DMS153 (cell line): ENCODE measurements at places on chromosomes 16 and 17.

GRCh38 chr17:78694805-78695531, 87.1 kb downstream of the CYTH1 start:
- DNase-seq, result no peak

DNA sequence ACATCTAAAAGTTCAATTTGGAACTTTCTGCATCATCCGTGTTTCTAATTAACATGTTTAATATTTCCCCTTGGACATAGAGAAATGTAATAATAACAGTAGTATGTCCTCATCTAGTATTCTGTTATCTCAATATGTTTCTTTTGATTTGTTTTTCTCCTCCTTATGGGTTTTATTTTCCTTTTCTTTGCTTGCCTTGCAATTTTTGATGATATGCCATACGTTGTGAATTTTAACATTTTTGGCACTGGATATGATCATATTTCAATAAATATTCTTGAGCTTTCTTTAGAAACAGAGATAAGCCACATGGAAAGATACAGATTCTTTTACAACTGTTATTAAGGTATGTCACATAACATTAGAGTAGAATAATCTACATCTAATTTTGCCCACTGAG, 1316.2 kb downstream of the CDH8 start:
- DNase-seq, result no peak

- no peak for DNase-seq
Measured at GRCh38 chr17:64230791-64231408, 32.2 kb downstream of the TEX2 start.

DNA sequence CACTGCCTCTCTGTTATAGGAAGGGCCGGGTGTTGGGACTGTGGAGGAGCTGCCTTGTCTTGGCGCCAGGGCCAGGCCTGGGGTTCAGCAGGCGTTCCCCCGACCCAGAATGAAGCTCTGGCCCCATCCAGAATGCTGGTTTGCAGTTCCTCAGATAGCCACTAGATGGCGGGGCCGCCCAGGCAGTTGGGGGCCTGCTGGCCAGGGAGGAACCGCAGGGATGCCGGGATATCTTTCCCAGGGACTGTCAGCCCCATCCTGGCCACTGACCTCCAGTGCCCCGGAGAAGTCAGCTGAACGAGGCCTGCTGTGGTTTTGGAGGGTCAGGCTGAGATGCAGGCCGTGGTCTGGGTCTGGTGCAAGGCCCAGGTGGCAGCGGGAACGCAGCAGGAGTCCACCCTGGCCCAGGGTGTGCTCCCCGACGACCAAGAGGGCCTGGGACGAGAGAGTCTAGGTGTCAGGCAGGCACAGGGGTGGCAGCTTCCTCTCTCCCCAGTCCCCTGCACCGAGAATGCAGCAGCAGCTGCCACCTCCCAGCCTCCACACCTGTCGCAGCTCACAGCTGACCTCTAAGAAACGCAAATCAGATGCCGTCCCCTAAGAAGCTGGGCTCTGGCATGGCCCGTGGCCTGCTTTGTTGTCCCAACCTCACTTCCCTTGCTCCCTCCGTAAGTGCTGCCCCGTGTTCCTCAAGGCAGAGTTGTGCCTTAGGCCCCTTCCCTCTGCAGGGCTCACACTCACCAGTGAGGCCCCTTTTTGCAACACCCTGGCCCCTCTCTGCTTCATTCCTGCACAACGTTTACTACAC, 51.2 kb downstream of the RMI2 start:
- DNase-seq, result peak; percentile 44

DNA sequence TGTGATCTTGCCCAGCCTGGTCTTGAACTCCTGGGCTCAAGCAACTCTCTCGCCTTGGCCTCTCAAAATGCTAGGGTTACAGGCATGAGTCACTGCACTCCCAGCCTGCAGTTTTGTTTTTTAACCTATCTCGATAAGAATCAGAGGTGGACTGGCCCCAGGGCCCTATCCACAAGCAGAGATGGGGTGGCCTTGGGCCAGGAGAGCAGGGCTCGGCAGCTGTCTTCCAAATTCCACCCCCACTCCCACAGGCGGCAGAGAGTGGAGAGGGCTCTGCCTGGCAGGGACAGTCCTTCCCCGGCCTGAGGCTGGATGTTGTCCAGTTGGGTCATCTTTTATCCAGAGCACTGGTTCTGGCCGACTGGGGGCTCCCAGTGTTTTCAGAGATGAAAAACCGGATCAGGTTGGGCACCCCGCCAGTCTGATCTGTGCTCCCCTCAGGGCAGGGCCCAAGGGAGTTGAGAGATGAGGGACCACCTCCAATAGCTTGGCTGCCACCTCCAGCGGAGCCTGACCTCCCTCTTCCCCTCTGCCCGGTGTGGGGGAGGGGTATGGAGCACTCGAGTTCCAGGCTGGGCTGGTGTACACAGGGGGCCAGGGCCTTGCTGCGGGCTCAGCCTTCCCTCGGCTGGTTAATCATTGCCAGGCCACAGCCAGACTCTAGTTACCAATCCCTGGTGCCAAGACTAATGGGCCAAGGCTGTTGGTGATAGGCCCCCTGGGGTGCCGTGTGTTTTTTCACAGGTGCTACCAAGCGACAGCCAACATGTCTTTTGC, 30.3 kb upstream of the MYO15B start:
- no peak for DNase-seq

DNA sequence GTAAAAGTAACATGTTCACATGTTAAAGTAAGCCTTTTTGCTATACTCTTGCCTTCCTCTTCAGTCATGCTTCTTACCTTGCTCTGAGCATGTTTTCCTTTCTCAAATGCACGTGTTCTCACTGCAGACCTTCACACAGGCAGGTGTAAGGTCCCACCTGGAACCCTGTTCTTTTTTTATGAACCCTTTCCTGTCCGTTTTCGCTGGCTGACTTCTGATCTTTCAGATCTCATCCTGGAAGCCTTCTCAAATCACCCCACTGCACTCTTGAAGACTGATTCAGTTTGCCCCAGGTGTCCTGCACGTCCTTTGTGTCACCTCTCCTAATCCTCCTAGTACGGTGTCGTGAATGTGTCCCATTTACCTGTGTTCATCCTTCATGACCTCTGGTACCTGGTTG, 313.6 kb downstream of the SNX29 start:
- no peak for DNase-seq

DNA sequence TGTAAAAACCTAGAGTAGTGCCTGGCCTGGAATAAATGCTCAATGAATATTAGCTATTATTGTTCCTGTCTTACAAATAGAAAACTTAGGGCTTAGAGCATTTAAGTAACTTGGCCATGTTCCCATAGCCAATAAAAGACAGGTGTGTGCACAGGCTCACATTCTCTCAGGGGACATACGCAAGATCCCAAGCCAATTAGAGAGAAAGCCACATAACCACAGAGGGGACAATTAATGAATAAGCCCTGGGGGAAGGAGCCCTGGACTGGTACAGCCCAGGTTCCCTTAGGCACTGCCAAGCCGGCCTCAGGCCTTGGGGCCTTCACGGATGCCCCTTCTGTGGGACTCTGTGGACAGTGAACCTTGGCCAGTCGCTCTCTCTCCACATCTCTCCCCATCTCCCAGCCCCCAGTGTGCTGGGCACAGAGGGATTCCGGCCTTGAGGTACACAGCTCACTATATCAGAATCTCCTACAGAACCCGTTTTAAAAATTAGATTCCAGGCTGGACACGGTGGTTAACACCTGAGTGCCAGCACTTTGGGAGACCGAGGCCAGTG, 27.3 kb upstream of the ABCC12 start:
- DNase-seq, result peak; percentile 55

GRCh38 chr16:30571445-30572322, at the start of gene ZNF688:
Gene ZNF688 (minus strand): TSS chr16:30571714. CDS start chr16:30571629, 85 bp downstream.
- DNase-seq, result peak; percentile 83

DNA sequence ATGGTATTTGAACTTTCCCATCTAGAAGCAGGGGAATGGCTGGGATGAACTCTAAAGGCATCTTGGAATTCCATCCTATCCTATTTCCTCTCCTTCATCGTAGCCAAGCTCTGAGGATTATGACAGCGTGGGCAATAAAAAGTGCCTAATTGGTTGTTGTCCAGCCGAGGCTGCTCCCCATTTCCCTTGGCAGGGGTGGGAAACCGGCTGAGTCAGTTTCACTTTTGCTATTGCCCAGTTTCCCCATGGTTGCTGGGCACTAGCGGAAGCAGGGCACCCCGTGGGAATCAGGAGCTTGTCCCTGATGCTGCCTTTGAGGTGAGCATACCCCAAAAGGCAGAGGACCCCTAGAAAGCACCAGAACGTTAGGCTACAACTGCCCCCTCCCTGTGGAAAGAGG, 13.8 kb upstream of the SP2 start:
- no peak for DNase-seq

GRCh38 chr17:66435182-66435581, 132.8 kb downstream of the PRKCA start:
- DNase-seq, result no peak

- DNase-seq, result no peak
Measured at GRCh38 chr17:18006495-18007239, 32.3 kb downstream of the ATPAF2 start.

GRCh38 chr17:76515274-76515949, 14.2 kb upstream of the RHBDF2 start:
- no peak for DNase-seq

- DNase-seq, result no peak
Measured at GRCh38 chr17:47057830-47058229, 78.8 kb upstream of the RPRML start.

GRCh38 chr16:2967211-2967631, 1.9 kb upstream of the PAQR4 start:
- DNase-seq, result no peak

DNA sequence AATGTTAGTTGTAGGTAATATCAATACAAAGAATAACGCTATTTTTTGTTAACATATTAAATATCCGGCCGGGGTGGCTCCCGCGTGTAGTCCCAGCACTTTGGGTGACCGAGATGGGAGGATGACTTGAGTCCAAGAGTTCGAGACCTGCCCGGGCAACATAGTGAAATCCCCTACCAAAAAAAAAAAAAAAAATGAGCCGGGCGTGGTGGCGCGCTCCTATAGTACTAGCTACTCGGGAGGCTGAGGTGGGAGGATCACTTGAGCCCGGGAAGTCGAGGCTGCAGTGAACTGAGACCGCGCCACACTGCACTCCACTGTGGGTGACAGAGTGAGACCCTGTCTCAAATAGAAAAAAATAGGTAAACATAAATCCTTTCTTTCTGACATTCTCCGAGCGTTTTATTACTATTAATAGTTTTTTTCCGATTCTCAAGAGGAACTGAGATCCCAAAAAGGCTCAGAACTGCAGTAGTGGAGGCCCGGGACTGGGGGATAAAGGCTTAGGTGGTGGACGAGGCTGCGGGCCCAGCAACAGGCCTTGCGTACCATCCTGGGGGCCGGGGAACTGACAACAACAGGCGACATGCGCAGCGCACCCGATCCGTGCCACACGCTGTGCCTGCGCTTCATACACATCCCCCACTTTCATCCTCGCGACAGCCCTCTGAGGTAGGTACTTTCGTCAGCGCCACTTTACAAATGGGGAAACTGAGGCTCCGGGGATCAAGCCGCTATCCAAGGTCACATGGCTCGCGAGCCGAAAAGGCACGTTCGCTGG, 919 bp downstream of the N4BP1 start:
- no peak for DNase-seq

- DNase-seq, result no peak
Measured at GRCh38 chr17:59807892-59808509, 84.7 kb downstream of the TUBD1 start.

DNA sequence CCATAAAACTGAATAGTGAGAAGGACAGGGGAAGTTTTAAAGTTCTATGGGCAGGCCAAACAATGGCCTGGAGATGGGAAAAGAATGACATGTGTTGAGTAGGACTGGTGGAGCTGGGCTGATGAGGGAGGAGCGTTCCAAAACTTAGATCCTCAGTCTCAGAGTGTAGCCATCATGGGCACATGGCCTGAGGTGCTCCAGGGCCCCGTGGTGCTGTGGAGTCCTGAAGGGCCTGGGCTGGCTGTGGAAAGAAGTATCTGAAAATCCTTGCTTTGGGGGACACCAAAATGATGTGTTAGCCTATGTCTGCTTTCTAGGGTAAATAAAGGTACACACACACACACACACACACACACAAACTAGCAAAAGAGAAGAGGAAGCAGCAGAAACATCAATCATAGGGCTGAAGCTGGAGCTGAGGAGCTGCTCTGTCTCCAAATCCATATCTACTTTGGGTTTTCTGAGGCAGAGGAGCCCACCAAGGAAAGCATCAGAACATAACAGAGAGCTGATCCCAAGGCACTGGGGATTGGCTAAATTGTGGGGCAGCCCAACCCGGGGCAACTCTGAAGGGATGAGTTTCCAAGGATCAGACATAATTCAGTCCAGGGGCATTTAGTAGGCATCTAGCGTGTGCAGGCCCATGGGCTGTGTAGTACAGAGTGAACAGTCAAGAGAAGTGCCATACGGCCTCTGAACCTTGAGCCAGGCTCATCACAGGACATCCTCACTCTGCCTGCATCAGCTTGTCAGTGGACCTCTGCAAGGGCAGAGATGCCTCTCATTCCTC, 85.2 kb downstream of the C16orf78 start:
- DNase-seq, result no peak

DNA sequence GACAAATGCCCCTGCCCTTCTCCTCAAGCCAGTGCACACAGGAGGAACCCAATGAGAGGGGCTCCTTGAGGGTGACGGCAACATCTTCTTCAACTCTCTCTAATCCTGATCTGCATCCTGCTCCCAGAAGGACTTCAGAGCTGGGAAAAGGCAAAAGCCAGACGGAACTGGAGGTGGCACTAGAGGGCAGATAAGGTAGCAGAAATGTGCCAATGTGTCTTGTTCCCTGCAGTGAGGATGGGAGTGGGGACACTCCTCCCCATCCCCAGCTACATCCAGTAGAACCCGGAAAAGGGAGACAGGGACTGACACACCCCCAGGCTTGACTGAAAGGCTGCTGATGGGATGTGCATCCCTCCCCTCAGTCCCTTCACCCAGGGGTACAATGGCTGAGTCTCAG, 28.5 kb downstream of the SRCIN1 start:
- DNase-seq, result no peak

- DNase-seq, result no peak
Measured at GRCh38 chr16:49884033-49885015, 28.4 kb upstream of the ZNF423 start.

DNA sequence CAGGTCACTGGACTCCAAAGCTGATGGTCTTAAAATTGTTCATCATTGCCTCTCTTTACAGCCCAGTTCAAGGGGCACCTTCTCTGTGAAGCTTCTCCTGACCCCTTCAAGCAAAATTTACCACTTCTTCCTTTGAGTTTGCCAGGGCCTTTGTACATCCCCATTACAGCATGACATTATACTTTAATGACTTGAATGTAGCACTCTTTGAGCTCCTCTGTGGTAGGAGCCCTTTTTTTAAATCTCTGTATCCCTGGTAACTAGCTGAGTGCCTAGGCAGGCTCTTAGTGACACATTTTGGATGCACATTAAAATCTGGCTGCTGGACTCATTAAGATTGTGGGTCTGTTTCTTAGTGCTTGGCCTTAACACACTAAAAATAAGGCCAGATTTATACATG, 412.1 kb downstream of the CA10 start:
- DNase-seq, result no peak

GRCh38 chr16:85465328-85466303, 147.5 kb upstream of the GSE1 start:
- DNase-seq, result peak; percentile 33

GRCh38 chr16:14635395-14636165, 2.8 kb downstream of the BFAR start:
- DNase-seq, result no peak

GRCh38 chr16:47586121-47586520, 125.0 kb downstream of the PHKB start:
- DNase-seq, result no peak
